NB4 (cell line): ENCODE measurements at places on chromosomes 2 and 18.

DNA sequence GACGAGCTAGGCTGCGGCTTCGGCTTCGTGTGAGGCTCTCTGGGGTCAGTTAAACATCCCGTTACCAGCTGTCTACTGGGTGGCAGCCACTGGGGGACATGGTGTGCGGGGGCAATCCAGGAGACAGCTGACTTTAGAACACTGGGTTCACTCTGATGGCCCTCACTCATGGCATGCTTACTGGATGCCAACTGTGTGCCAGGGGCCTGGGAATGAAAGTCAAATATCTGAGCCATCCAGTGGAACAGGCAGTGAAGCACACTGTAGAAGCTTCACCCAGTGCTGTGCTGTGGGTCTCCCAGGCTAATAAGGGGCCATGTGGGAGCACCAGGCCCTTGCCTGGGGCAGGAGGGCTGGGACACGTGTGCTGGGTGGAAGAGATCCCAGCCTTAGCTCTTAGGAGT is 48.3 kb downstream of the GLI2 start:
- no peak for DNase-seq

- no peak for DNase-seq
These were observed 24.4 kb upstream of the MAL start for GRCh38 chr2:95001051-95001562.

DNA sequence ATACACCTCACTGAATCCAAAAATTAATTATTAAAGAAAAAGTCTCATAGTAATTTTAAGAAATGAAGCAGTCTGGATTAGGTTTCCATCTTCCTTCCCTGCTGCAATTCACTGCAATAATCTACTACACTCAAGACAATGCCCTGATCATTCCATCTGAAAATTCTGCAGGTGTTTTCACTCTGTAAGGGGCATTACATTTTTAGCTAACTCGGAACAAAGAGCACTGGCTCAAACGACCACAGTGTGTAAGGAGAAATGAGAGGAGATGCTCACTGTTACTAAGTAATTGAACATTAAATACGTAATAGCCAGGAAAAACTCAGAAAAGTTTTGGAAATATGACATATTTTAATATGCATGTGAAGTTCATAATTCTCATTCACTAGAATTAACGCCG is 1.3 kb downstream of the B4GALT6 start:
- DNase-seq: no peak

- DNase-seq: no peak
These were observed 13.6 kb downstream of the ABI2 start for GRCh38 chr2:203341741-203342310.

- DNase-seq: no peak
These were observed 77.1 kb upstream of the SEC11C start for GRCh38 chr18:59062643-59063006.

DNA sequence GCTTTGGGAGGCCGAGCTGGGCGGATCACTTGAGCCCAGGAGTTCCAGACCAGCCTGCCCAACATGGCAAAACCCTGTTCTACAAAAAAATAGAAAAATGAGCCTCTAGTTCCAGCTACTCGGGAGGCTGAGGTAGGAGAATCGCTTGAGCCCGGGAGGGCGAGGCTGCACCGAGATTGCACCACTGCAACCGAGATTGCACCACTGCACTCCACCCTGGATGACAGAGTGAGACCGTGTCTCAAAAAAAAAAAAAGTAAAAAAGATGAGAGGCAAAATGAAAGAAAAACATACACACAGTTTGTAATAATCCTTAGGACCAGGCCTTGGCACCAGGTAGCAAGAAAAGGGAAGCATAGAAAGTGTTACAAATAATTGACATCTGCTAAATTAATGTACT is 22.0 kb downstream of the RBM43 start:
- peak; percentile 14 for DNase-seq

GRCh38 chr2:71157124-71157793 is 26.8 kb downstream of the MPHOSPH10 start:
- peak; percentile 71 for DNase-seq

- DNase-seq: no peak
These were observed 103.1 kb downstream of the RTN4 start for GRCh38 chr2:54947136-54947535.

- no peak for DNase-seq
These were observed 11.6 kb downstream of the CFLAR start for GRCh38 chr2:201127570-201127969.
